Fibroblast of lung (primary cell): ENCODE measurements at places on chromosomes 1 and 21. TPM values are rescaled to one million over a fixed set of nuclear protein-coding genes. Genes with fewer than 3 reads are reported as not detected.

Gene TSPEAR
- not detected in 2 replicates for total RNA-seq

Gene RHCE
- total RNA-seq, result 0.26 and 0.50 TPM in 2 replicates

Gene SPRR5
- total RNA-seq, result not detected in 2 replicates

Gene CYP4A11
- total RNA-seq, result not detected in 2 replicates

Gene RIPPLY3
- total RNA-seq, result not detected in 2 replicates

Gene CHODL
- total RNA-seq, result under 0.01 and 0.17 TPM in 2 replicates

Gene TMPRSS2
- total RNA-seq, result 0.17 and 0.26 TPM in 2 replicates

Gene LMNA
- total RNA-seq, result 780 and 1,150 TPM in 2 replicates

Gene TOMM20
- 85.5 and 92.7 TPM in 2 replicates for total RNA-seq

Gene LCE1D
- not detected in 2 replicates for total RNA-seq

Gene CRP
- total RNA-seq, result not detected in 2 replicates

Gene AADACL4
- total RNA-seq, result not detected in 2 replicates

Gene DUSP10
- total RNA-seq, result 22.6 and 71.7 TPM in 2 replicates

- H3K27ac ChIP-seq, result no peak overlapping the region
- H3K27me3 ChIP-seq, result no peaks in the 10 kb centered on the region
- no peaks in the 10 kb centered on the region for H3K36me3 ChIP-seq
- H3K4me3 ChIP-seq, result no peak overlapping the region
- no peak for DNase-seq
Observed at GRCh38 chr1:230341162-230341546, 85.0 kb downstream of the PGBD5 start.

DNA sequence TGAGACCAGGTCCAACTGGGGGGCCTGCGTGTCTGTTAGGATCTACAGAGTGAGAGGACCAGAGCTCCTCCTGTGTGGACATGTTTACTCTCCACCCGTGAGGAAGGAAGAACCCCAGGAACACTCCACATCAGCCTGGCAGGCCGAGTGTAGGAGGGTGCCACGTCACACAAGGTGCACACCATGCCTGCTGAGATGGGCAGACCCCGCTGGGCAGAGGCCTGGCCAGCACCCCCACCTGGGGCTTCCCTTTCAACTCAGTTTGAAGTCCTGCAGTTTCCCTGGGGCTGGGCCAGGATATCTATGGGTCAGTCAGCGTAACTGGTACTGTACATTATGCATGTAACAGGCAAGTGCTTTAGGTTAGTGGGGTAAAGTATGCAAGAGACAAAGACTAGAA is 30.1 kb upstream of the PCBP3 start:
- no peaks in the 10 kb centered on the region for H3K36me3 ChIP-seq
- no peak overlapping the region for H3K27ac ChIP-seq

DNA sequence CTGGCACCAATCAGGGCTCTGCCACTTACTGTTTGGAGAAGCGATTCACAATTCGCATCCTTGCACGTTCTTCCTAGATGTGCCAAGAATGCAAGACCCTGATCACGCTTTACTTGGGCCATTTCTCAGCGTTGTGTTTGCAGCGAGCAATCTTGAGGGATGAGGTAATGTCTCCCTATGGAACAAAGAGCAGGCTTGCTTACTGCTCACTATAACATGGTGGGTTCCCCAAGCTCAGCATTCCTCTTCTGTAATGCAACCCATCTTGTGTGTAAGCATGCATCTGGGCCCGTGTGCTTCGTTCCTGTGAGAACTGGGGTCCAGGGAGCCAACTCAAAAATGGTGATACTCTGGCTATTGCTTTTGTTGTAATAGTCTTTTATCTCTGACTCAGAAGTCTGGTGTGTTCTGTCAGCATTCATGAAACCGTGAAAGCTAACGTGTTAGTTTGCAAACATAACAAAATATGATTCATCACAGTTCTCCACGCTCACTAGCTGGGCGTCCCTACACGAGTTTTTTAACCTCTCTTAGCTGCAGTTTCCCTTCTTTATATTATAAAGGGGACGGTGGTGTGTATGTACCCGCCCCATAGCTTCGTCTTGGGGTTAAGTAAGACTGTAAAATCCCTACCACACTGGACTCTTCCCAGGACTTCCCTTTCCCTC is 33.3 kb downstream of the DNTTIP2 start:
- peaks cover 15% of the 10 kb centered on the region for H3K4me1 ChIP-seq
- peak overlapping the region; percentile 88 for H3K27ac ChIP-seq
- DNase-seq, result peak; percentile 85
- H3K27me3 ChIP-seq, result no peaks in the 10 kb centered on the region

DNA sequence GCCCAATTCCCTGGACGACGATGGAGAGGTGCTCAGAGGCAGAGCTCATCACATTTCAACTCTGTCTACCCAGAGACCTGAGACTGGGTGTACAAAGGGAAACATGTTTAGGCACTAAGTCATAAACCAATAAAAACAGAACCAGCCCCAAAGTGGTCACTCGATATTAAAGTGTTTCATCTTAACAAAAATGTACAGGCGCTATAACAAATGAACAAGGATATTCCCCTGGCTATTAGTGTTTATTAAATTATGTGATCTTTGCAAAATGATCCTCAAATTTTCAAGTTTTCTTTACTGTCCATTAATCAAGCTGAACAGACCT is 43.6 kb downstream of the NPHP4 start:
- no peak for DNase-seq
- H3K27ac ChIP-seq, result no peak overlapping the region
- H3K27me3 ChIP-seq, result no peaks in the 10 kb centered on the region

- no peaks in the 10 kb centered on the region for H3K36me3 ChIP-seq
- H3K27ac ChIP-seq, result no peak overlapping the region
- H3K27me3 ChIP-seq, result no peaks in the 10 kb centered on the region
- no peak for DNase-seq
Observed at GRCh38 chr1:78035121-78035520, 10.6 kb upstream of the GIPC2 start.

GRCh38 chr1:160437432-160438316 is 37.3 kb downstream of the VANGL2 start:
- no peaks in the 10 kb centered on the region for H3K27me3 ChIP-seq
- H3K27ac ChIP-seq, result no peak overlapping the region
- H3K4me3 ChIP-seq, result peak overlapping the region; percentile 28
- H3K36me3 ChIP-seq, result no peaks in the 10 kb centered on the region
- no peaks in the 10 kb centered on the region for H3K4me1 ChIP-seq
- DNase-seq, result peak; percentile 5

- no peak for DNase-seq
- no peaks in the 10 kb centered on the region for H3K27me3 ChIP-seq
- no peak overlapping the region for H3K4me3 ChIP-seq
- no peaks in the 10 kb centered on the region for H3K36me3 ChIP-seq
- H3K4me1 ChIP-seq, result no peaks in the 10 kb centered on the region
Observed at GRCh38 chr1:72097851-72098570, 184.3 kb downstream of the NEGR1 start.

GRCh38 chr1:216826646-216827045 is 103.4 kb upstream of the ESRRG start:
- DNase-seq, result no peak
- H3K36me3 ChIP-seq, result no peaks in the 10 kb centered on the region
- H3K4me3 ChIP-seq, result no peak overlapping the region
- no peaks in the 10 kb centered on the region for H3K4me1 ChIP-seq
- no peaks in the 10 kb centered on the region for H3K27me3 ChIP-seq
- H3K27ac ChIP-seq, result no peak overlapping the region

GRCh38 chr1:150110116-150110515 is 39.6 kb upstream of the PLEKHO1 start:
- H3K27me3 ChIP-seq, result no peaks in the 10 kb centered on the region
- peaks cover 2% of the 10 kb centered on the region for H3K36me3 ChIP-seq
- H3K4me1 ChIP-seq, result no peaks in the 10 kb centered on the region
- DNase-seq, result no peak
- H3K4me3 ChIP-seq, result no peak overlapping the region

DNA sequence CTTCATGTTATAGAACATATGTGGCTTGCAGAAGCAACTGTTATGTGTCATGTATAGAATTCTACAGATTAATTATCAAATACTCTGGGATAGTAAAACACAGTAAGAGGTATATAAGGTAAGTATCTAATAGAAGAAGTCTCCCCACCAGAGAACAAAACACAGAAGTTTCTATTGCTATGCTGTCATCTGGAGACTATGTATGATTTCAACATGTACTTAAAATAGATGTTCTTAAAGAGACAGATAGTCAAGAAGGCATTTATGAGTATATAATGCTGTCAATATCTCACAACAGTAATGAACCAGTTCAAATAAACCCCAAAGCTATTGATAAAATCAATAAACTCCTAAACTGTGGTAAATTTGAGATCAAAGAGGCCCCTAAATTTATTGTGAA is 8.1 kb upstream of the ADCY10 start:
- H3K4me1 ChIP-seq, result peaks cover 2% of the 10 kb centered on the region
- no peak overlapping the region for H3K27ac ChIP-seq
- H3K27me3 ChIP-seq, result no peaks in the 10 kb centered on the region
- H3K4me3 ChIP-seq, result no peak overlapping the region

DNA sequence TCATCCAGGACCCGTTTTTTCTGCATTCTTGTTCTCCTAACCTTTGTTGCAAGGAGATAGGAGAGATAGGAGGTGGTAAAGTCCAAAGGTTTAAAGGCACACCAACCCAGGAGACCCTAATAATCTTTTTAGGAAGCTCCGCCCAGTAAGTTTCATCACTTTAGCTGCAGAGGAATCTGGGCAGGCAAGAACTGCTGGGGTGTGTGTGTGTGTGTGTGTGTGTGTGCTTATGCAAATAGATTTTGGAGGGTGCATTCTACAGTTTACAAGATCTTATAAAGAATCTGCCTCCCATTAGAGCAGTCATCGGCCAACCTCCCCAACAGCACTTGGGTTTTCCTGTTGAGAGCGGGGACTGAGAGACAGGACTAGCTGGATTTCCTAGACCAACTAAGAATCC is 3.9 kb upstream of the IL10 start:
- H3K27ac ChIP-seq, result no peak overlapping the region
- H3K4me3 ChIP-seq, result no peak overlapping the region
- no peaks in the 10 kb centered on the region for H3K36me3 ChIP-seq
- H3K27me3 ChIP-seq, result no peaks in the 10 kb centered on the region
- H3K4me1 ChIP-seq, result no peaks in the 10 kb centered on the region

GRCh38 chr1:225880222-225880588 is 2.0 kb downstream of the TMEM63A start:
- H3K27ac ChIP-seq, result no peak overlapping the region
- peaks cover 15% of the 10 kb centered on the region for H3K4me1 ChIP-seq
- DNase-seq, result no peak
- H3K36me3 ChIP-seq, result peaks cover 3% of the 10 kb centered on the region
- no peak overlapping the region for H3K4me3 ChIP-seq
- H3K27me3 ChIP-seq, result no peaks in the 10 kb centered on the region

GRCh38 chr21:25850126-25850842 is 115.5 kb downstream of the GABPA start:
- H3K27me3 ChIP-seq, result no peaks in the 10 kb centered on the region
- DNase-seq, result no peak
- no peaks in the 10 kb centered on the region for H3K36me3 ChIP-seq
- no peak overlapping the region for H3K27ac ChIP-seq
- no peak overlapping the region for H3K4me3 ChIP-seq
- no peaks in the 10 kb centered on the region for H3K4me1 ChIP-seq

DNA sequence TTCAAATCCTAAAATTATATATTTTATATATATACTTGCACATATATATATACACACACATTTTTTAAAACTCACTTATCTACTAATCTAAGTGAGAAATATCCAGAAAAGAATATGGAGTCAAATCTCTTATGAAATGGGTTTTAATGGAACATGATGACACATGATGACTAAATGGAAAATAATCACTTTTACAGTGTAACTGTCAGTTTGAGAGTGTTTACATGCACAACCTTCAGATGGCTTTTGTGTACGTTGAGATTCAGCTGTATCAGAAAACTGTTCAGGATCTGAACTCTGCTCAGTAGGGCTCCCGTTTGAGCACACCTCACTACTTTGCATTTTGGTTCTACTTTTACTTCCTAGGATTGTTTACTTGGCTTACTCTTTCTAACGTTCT is 189.8 kb downstream of the DNAH14 start:
- H3K4me1 ChIP-seq, result no peaks in the 10 kb centered on the region
- no peak overlapping the region for H3K4me3 ChIP-seq
- no peaks in the 10 kb centered on the region for H3K36me3 ChIP-seq
- DNase-seq, result no peak
- H3K27me3 ChIP-seq, result no peaks in the 10 kb centered on the region

GRCh38 chr1:209457401-209458125 is 126.0 kb upstream of the CAMK1G start:
- H3K27ac ChIP-seq, result no peak overlapping the region
- H3K4me1 ChIP-seq, result no peaks in the 10 kb centered on the region
- no peak for DNase-seq
- H3K27me3 ChIP-seq, result no peaks in the 10 kb centered on the region
- H3K4me3 ChIP-seq, result no peak overlapping the region
- H3K36me3 ChIP-seq, result no peaks in the 10 kb centered on the region

- H3K27ac ChIP-seq, result peak overlapping the region; percentile 73
- H3K36me3 ChIP-seq, result peaks cover 17% of the 10 kb centered on the region
- H3K4me3 ChIP-seq, result peak overlapping the region; percentile 72
- no peaks in the 10 kb centered on the region for H3K27me3 ChIP-seq
- no peak for DNase-seq
Observed at GRCh38 chr1:1374589-1374928, 448 bp downstream of the AURKAIP1 start.

DNA sequence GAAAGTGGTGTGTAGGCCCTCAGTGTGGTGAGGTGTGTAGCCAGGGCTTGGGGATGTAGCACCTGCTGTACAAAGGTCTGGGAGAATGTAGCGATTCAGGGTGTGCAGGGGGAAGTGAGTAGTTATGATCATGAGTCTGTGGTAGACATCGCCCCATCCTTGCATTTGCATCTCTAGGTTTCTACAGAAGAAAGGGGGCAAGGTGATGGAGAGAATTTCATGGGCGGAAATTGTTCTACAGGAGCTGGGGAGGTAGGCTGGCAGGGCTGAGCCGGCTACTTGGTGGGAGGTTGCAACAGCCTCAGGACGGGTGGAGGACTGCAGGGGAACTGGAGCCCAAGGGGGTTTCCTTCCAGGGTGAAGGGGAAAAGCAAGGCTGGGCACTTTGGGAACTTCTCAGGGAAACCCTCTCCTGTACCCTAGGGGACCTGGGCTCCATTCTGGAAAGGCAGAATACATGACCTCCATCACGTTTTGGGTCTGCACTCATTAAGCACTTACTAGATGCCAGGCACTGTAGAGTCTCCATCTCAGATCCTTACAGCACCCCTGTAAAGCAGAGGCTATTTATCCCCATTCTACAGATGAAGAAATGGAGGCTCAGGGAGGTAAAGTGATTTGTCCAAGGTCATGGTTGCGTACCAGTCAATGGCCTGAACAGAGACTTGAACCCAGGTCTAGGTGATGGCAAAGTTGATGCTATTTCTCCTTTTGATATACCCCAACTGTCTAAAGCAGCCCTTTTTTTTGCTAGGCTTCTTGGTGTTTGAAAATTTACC is 14.5 kb upstream of the TNFRSF1B start:
- no peak overlapping the region for H3K4me3 ChIP-seq
- no peaks in the 10 kb centered on the region for H3K36me3 ChIP-seq
- peaks cover 17% of the 10 kb centered on the region for H3K4me1 ChIP-seq

DNA sequence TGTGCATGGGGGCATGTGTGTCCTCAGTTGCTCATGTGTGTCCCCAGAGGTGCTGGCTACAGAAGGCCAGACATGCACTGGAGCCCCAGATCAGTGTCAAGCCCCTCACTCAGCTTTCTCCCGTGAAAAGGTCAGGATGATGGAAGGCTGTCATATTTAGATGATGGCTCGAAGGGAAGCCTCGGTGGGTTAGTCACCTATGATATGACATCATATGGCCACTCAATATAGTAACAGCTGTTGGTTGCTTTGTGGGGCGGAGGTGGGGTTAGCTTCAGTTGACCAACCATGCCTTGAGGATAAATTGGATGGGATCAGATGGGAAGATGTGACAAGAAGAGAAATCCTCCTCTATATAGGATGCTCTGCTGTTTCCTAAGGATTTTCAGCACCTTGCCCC is 43.5 kb upstream of the ATF3 start:
- no peak overlapping the region for H3K4me3 ChIP-seq
- H3K4me1 ChIP-seq, result peaks cover 11% of the 10 kb centered on the region
- no peaks in the 10 kb centered on the region for H3K36me3 ChIP-seq
- no peak for DNase-seq
- no peak overlapping the region for H3K27ac ChIP-seq
- no peaks in the 10 kb centered on the region for H3K27me3 ChIP-seq
